ENCODE measurements at places on chromosomes 16 and 17.

DNA sequence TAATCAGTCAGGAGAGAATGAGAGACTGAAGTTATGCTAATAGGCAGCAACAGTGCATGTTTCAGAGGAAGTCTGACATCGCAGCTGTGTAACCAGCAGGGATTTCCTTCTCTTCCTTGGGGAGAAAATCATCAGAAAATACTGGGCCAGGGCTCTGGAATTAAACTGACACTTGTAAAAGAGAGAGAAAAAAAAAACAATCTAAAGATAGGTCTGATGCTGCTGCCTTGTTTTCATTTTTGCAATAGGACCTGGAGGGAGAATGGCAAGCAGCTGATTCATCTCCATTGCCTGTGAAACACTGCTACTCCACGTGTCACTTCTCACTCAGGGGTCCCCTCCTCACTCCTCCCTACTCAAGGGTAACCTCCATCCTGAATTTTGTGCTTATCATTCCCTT is 17.7 kb upstream of the CORO6 start:
- DNase-seq: no peak

- no peak for DNase-seq
Observed at GRCh38 chr17:33500151-33500550, 207.1 kb upstream of the ASIC2 start.

DNA sequence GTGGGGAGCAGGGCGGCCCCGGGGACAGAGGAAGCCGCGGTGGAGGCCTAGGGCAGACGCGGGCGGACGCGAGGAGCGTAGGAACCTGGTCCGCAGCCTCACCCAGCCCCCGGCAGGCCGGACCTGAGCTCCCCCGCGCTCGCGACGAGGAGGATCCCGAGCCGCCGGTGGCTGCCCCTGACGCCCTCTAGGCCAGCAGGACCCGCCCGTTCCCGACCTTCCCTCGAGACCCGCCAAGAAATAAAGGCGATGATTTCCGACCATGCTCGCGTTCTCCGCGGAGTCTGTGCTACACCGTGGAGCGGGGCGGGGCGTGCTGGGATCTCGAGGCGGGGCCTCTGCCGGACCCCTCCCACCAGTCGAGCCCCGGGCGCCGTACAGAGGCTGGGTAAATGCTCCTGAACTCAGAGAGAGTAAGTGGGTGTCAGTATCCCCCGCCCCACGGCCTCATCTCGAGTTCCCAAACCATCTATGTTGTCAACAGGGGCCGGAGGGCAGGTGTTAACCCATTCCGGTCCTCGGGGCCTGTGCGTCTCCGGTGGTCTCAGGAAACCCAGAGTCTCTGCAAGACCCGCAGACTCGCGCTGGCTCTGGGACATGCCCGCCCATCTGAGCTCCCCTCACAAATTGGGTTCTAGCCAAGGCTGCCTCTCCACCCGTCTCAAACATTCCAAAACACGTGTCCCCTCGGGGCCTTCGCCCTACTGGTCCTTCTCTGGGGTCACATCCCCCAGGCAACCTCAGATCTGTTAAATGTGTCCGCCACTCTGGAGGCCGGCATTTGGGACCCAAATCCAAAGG is 13.7 kb downstream of the SYCE1L start:
- peak; percentile 58 for DNase-seq

- no peak for DNase-seq
Observed at GRCh38 chr16:17275076-17276009, 195.4 kb downstream of the XYLT1 start.

GRCh38 chr16:56108056-56108471 is 83.2 kb upstream of the GNAO1 start:
- DNase-seq: peak; percentile 13

- no peak for DNase-seq
Observed at GRCh38 chr16:56282451-56282850, 91.2 kb downstream of the GNAO1 start.

DNA sequence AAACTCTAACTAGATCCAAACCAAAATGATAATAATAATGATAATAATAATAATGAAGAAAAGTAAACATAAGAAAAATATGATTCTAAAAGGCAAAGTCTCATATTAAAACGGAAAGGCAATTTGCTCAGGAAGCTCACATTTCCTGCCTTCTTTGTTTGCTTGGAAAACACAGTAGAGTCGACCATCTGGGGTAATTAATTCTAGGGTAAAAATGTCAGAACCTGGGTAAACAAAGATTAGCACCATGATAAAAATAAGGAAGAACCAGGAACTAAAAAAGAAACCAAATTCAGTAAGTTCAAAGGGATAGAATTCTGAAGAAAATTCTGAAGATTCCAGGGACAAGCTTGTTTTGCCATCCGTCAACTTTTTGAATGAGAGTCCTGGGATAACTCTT is 16.2 kb downstream of the KRABD2 start:
- DNase-seq: no peak
